ENCODE measurements at places on chromosomes 13 and 19.
A peak's percentile ranks its signal among the peaks of the same experiment; 100 is the strongest.

DNA sequence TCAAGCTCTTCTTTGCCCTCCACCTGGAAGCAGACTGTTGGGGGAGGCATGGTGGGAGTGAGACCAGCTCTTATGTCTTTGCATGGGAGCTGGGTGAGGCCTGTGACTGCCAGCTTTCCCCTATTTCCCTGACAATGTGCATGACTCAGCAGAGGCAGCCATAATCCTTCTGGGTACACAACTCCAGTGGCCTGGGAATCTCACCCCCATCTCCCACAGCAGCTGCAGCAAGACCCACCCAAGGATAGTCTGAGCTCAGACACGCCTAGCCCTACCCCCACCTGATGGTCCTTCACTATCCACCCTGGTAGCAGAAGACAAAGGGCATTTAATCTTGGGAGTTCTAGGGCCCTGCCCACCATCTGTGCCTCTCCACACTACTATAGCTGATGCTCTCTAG is 41.4 kb upstream of the FGF14 start:
- DNase-seq = peak; percentile 24

- no peak for DNase-seq
These were observed at the start of gene CD70 for GRCh38 chr19:6590827-6591319. TSS of gene CD70 (minus strand) at chr19:6591150. CDS start at chr19:6591002, 148 bp downstream.

DNA sequence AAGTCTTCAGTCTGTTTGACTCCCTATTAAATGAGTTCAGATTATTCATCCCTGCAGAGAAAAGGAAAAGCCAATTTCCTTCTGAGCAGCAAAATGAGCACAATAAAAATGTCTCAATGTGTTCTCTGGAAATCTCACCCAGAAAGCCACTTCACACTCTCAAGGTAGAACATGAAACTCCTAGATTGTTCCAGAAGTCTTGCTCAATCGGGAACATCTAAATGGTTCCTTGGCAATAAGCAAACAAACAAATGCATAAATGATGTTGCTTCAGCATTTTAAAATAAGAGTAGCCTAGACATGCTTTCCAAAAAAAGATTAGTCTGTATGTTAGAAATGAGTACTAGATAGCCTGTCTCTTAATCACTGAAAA is 59.7 kb upstream of the TNFRSF19 start:
- no peak for DNase-seq

DNA sequence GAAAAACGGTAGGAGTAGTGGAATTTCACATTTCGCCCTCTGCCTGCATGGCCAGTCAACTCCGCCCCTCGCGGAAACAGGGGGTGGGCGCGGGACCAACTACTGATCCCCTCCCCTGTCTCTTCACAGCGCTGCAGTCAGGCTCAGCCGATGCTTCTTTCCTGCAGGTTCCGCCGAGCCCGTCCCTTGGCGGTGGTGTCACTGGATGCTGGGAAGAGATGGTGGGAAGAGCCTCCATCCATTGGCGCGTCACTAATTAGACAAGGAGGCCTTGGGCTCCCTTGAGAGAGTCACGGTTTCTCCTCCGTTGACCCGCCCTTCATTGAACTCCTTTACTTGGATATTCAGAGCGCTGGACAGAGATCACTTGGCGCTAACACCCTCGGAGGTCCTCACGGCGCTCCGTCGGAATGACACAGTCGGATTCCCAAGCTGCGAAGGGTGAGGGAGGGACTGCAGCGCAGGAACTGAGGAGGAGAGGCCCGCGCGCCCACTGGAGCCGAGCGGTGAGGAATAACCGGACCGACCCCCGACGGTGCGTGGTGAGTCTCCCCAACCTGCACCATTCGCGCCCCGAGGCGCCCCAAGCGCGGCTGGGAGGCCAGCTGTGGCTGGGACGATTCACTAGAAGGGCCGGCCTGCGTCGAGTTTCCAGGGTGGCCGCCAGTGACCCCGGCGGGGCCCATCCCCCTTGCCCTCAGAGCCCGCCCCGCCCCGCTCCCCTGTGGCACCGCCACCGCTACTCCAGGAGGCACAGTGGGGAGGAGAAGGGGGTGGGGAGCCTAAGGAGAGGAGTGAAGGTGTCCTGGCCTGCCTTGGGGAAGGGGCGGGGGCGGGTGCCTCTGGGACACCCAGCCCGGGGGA is 11.2 kb upstream of the CEACAM21 start:
- no peak for DNase-seq

DNA sequence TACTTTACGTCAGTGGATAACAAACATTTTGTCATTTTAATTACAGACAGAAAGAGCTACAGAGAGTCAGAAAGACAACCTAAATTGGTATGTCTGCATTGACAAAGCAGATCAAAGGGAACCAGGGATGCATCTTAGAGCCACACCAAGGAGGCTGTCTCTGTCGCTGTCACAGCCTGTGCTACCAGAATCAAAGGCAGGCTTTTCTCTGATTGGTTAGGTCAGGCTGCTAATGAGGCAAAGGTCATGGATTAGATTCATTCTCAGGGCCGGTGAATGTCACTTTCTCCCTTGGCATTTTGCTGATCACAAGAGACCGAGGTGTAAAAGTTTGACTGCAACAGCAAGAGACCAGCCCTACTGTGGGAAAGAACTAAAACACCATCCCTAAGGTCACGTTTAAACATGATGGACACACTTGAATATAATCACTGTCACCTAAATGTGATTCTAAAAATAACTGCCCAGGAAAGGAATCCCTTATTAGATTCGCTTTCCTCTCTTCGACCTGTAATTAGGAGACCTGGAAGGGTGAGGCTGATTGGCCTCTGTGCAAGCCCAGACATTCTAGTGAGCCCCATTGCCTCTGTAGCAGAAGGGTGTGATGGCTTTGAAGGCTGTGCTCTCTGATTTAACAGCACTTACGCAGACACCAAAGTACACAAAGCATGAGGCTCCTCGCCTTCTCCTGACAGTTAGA is 314.4 kb upstream of the NBEA start:
- no peak for DNase-seq

DNA sequence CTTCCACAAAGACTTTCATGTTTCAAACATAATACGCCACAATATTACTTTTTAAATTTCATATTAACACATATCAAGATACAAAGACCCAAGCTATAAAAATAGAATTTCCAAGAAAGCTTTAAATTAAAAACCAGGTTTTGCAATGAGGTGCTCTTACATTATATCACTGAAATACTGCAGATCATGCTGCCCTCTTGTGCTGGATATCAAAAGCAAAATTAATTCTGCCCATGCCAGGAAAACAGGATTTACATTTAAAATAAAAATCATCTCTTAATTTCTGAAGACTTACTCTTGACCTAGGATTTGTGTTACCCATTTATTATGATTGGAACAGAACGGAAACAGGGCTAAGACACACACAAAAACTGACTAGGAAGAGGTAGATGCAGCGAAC is 145.0 kb downstream of the ABCC4 start:
- DNase-seq = no peak

- no peak for DNase-seq
These were observed 13.2 kb downstream of the NUCB1 start for GRCh38 chr19:48913114-48913889.

- DNase-seq = no peak
These were observed 60.7 kb downstream of the SLC6A16 start for GRCh38 chr19:49264258-49264657.

DNA sequence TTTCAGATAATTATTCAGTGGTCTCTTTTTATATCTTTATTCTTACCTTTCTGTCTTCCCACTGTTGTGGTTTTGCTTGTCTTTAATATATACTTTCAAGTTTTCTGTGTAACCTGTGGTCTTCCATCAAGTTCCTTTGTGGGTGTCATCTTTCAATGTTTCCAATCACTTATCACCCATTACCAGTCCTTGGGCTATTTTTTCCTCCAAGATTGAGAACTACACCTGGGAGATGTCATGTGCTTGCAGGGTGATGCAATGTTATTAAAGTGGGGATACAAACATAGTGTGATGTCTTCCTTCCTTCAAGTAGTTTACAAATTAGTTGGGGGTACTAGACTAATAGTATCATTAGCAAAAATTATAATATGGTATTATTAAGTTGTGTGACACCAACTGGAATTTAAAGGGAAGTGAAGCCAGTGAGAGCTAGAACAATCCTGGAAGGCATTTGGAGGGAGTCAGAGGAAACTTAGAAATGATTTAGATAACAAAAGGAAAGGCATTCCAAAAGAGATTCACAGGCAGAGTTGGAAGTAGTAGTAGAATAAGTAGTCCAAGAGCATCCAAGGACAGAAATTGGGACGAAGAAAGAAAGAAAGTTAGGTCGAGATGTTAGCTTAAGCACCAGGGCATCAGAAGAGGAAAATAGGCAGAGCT is 3.4 kb downstream of the FNDC3A start:
- no peak for DNase-seq

DNA sequence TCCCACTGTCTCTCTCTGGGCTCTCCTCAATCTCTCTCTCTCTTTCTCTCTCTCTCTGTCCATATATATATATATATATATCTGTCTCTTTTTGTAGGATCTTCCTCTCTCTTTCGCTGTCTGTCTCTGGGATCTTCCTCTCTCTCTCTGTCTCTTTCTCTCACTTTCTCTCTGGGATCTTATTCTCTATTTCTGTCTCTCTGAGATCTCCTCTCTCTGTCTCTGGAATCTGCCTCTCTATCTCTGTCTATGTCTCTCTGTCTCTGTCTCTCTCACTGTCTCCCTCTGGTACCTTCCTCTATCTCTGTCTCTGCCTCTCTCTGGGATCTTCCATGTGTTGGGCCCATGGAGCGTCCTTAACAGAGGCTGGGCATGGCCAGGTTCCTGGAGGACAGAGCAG is 3.4 kb downstream of the ATP1A3 start:
- DNase-seq = no peak

GRCh38 chr13:100454876-100455275 is 133.7 kb downstream of the GGACT start:
- DNase-seq = no peak

DNA sequence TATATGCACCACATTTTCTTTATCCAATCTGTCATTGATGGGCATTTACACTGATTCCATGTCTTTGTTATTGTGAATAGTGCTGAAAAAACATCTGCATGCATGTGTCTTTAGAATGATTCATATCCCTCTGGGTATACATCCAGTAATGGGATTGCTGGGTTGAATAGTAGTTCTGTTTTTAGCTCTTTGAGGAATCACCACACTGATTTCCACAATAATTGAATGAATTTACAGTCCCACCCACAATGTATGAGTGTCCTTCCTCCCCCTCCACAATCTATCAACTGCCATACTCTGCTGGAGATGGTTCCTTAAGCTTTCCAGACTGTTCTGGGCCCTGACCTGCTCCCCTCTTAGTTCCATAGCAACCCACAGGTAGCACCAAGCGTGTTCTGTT is 667.0 kb downstream of the LIG4 start:
- no peak for DNase-seq

DNA sequence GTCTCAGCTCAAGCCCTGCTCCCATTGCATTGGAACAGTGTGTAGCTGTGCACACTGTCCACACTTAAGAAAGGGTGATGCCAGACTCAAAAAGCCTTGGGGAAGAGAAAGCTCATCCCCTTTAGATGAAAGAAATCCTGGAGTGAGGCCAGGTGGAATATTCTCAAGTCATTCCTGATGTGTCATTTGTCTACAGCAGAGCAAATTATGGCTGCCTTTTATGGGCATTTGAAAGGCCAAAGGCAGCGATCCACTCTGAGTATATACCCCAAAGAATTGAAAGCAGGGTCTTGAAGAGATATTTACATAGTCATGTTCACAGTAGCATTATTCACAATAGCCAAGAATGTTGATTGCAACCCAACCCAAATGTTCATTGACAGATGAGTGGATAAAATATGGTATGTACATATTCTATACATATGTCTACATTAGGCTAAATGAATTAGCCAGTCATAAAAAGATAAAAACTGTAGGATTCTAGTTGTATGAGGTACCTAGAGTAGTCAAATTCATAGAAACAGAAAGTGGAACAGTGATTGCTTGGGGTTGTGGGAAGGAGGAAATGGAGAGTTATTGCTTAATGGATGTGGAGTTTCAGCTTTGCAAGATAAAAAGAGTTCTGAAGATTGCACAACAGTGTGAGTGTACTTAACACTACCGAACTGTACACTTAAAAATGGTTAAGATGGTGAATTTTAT is 214.9 kb downstream of the KCNRG start:
- DNase-seq = no peak

GRCh38 chr19:14381689-14382474 is 638 bp downstream of the ADGRE5 start:
- no peak for DNase-seq

DNA sequence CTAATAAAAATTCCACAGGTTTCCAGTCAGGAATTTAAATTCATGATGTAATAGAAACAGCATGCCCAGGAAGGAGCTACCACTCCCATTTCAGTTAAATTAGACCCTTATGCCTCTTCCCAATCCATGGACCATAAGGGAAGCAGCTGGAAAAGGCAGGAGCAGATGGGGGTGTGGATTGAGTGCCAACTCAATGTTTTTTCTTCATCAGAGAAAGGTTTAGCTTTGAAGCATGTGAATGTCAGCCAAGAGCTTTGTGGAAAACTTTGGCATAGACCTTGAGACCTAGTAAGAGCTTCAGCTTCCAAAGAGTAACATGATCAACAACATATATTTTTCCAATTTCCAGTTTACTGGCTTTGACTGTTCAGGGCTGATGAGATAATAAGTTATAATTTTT is 2139.9 kb downstream of the PCDH9 start:
- DNase-seq = peak; percentile 67

GRCh38 chr13:98315466-98315865 is 138.4 kb upstream of the RNF113B start:
- peak; percentile 62 for DNase-seq

- DNase-seq = no peak
These were observed 59.6 kb downstream of the CELF5 start for GRCh38 chr19:3283886-3284657.

GRCh38 chr19:55384131-55384919 is at the start of gene TMEM238:
TSS of gene TMEM238 (minus strand) at chr19:55384292. CDS start at chr19:55384259, 33 bp downstream.
- DNase-seq = no peak

GRCh38 chr13:36453516-36453915 is 21.2 kb downstream of the CCNA1 start:
- DNase-seq = no peak

GRCh38 chr13:26584713-26585112 is 27.2 kb downstream of the WASF3 start:
- no peak for DNase-seq

DNA sequence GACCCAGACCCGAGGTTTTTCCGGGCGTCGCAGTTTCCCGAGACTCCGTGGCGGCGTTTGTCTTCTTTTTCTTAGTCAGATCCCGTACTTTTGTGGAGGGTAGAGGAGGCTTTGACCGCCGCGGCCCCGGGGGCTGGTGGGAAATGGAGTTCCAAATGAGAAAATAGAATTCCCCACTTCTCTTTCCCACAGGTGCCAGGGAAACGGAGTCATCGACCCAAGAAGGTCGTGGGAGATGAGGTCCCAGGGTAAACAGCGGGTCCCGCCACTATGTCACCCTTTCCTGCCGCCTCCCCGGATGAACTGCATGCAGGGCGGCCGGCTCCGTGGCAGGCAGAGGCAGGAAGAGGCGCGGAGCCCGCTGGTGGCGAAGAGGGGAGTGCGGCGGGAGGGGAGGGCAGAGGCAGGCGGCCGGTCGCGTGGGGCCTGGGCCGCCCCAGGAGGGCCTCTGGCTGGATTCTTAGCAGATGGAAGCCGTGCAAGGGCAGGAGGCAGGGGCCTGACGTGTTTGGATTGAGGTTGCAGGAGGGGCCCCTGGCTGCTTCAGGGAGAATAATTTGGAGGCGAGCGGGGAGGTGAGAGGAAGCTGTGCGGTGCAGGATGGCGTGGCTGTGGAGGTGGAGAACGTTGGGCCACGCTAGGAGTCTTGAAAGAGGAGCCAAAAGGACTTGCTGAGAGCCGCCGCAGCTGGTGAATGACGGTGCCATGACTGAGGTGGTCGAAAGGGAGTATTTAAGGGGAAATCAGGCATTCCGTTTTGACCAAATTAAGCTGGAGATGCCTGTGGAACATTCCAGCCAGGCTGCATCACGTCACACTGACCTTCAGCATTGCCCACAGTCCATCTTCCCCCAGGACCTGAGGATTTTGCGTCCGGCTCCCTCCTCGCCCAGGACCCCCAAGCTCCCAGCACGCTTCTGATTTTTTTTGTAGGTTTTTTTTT is 11.7 kb downstream of the CYTH2 start:
- no peak for DNase-seq
